Osteoblast (primary cell): ENCODE measurements at places on chromosomes 2 and 18. TPM values are rescaled to one million over a fixed set of nuclear protein-coding genes. Genes with fewer than 3 reads are reported as not detected.

Gene ANKRD44
- total RNA-seq = 44.5 and 56.3 TPM in 2 replicates

Gene RAX
- total RNA-seq = not detected in 2 replicates

Gene PPP1R7
- 46.7 and 73.7 TPM in 2 replicates for total RNA-seq

- no peak for DNase-seq
- H3K4me1 ChIP-seq = peaks cover 27% of the 10 kb centered on the region
- H3K27me3 ChIP-seq = no peaks in the 10 kb centered on the region
- H3K27ac ChIP-seq = peak overlapping the region; percentile 33
These were observed 112.3 kb upstream of the IL1R2 start for GRCh38 chr2:101879466-101879865.

GRCh38 chr2:174445248-174445647, 41.6 kb downstream of the GPR155 start:
- no peaks in the 10 kb centered on the region for H3K27me3 ChIP-seq
- no peaks in the 10 kb centered on the region for H3K36me3 ChIP-seq

GRCh38 chr2:70954886-70955285, 19.2 kb downstream of the ATP6V1B1 start:
- DNase-seq = no peak
- no peak overlapping the region for H3K4me3 ChIP-seq
- H3K4me1 ChIP-seq = no peaks in the 10 kb centered on the region

DNA sequence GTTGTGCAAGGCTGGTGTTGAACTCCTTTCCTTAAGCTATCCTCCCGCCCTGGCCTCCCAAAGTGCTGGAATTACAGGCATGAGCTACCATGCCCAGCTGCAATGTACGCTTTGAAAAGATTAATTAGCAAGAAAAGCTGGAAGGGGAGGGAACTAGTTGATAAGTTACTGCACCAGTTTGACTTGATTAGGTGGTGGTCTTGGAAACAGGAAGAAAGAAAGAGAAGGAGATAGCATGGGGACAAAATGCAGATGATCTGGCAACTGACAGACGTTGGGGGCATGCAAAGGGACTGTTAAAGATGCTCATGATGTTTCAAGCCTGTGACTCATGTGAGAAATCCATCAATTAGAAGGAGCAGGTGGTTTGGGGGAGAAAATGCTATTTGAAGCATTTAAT, 68.6 kb downstream of the PLEKHM3 start:
- no peak for DNase-seq
- H3K4me3 ChIP-seq = no peak overlapping the region
- no peaks in the 10 kb centered on the region for H3K36me3 ChIP-seq
- H3K27me3 ChIP-seq = no peaks in the 10 kb centered on the region
- no peaks in the 10 kb centered on the region for H3K4me1 ChIP-seq

- no peaks in the 10 kb centered on the region for H3K27me3 ChIP-seq
- peaks cover 9% of the 10 kb centered on the region for H3K36me3 ChIP-seq
- no peaks in the 10 kb centered on the region for H3K4me1 ChIP-seq
- peak; percentile 74 for DNase-seq
These were observed 46.0 kb downstream of the SLC66A2 start for GRCh38 chr18:79905389-79905911.
